DMS153 (cell line): ENCODE measurements at places on chromosomes 4 and X.

DNA sequence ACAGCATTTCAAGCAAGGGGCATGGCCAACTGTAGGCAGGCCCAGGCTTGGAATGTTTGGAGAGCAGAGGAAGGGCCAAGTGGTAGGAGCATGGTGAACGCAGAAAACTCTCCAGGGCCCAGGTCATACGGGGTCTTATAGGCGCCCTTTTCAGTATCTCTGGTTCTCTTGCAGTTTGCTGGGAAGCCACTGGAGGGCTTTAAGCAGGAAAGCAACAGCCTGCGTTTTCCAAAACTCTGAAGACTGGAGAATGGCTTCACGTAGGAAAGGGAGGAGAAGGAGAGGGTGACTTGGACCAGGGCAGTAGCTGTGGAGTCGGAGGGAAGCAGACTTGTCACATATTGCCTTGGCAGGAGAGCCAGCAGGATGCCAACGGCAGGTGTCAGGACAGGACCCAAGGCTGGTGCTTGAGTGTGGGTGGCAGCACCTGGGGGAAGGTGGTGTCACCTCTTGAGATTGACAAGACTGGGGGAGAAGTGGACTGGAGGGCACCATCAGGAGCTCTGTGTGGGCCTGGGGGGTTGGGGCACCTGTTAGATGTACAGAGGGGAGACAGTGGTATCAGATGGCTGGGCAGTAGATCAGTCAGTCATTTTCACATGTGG lies 21.9 kb downstream of the TKTL1 start:
- DNase-seq: no peak

DNA sequence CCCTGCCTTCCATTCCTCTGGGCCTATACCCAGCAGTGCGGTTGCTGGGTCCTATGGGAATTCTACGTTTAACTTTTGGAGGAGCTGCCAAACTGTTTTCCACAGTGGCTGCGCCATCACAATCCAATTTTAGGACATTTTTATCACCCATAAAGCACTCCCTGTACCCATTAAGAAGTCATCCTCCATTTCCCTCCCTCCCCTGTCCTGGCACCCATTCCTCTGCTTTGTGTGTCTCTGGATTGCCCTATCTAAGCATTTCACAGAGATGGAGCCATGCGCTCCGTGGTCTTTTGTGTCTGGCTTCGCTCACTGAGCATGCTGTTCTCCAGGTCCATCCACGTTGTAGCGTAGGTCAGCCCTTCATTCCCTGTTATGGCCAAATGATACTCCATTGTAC lies 1.7 kb upstream of the OPN1LW start:
- DNase-seq: no peak

DNA sequence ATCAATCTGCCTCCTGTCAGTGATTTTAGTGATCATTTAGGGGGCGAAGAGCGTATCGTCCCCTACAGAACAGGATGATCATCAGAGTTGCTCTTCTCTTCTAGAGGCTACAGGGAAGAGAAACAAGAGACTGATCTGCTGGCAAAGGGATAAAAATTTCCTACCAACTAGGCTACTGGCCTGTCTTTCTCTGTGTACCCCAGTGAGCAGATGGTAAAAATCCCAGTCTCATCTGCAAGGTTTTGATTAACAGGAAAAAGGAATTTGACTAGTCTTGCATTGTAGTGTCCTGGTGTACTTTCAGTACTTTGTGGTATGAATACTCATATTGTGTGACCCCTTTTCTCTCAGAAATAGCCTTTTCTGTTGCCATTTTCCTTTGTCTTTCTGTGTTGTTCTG lies 21.8 kb upstream of the AADAT start:
- no peak for DNase-seq

DNA sequence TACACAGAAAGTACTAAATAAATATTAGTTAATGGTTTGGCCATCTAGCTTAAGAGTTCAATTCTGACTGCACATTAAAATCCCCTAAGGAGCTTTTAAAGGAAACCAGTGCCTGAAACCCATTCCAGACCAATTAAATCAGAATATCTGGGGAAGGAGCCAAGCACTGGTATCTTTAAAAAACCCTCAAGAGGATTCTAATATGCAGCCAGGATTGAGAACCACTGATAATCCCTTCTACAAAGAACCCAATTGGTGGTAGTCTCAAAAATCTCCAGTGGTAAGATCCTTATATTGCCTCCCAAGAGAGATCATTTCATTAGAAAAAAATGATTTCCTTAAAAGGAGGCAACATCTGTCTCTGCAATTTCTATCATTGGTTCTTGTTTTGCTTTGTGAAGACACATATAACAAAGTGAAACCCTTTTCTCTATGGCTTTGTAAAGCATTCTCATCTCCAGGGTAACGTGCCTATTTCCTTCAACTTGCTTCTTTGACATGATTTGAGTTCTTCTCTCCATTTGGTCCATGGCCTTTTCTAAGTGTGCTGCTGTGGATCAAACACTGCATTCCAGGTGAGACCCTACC lies 3.5 kb downstream of the GPR34 start:
- DNase-seq: no peak
